ENCODE measurements at places on chromosomes 5 and 9.

GRCh38 chr9:113568081-113568435 lies 104.5 kb downstream of the RGS3 start:
- DNase-seq: no peak

DNA sequence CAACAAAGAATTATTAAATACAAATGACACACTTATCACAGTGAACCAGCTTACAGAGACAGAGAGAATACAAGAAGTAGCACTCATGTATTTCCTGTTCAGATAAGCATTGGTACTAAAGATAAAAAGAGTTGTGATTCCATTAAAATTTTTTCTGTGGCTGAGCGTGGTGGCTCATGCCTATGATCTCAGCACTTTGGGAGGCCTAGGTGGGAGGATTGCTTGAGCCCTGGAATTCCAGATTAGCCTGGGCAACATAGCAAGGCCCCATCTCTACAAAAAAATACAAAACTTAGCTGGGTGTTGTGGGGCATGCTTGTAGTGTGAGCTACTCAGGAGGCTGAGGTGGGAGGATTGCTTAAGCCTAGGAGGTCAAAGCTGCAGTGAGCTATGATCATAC lies 32.9 kb downstream of the FCHO2 start:
- no peak for DNase-seq

DNA sequence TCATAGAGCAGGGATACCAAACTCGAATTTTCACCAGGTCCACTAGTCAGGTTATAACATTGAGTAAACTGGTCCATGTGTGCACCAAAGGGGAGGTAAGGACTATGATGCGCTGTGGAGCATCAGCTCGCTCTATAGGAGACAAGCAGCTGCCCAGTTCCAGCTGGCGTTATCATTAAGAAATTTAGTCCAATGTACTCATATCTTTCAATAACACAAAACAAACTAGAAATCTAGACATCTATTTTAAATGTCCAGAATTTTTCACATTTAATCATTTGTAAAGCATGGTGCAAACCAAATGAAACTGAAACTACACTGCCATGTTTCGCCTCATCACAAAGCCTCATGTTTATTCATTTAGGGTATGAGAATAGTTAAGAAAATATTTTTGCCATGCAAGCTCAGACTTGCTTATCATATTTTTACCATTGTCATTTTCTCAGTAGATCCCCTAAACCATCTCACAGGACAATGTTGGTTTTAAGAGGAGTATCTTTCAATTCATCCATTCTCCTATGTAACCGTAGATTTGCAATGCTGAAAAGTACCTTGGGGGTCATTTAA lies 50.9 kb downstream of the ZNF474 start:
- no peak for DNase-seq

DNA sequence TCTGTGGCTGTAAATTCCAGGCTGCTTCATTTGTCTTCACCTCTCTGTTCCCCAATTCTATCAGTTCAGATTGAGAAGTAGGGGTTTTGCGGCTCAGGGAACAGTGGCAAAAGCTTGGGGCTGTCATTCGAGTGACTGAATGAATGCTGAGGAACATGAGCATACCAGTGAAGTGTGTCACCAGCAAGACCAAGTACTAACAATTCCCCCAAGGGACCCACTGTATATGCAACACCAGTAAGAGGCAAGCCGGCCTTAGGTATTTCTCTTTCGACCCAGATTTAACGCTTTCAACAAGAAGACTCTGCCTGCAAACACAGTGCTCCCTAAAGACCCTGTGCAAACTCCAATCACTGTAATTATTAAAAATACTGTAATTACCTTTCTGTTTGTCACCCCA lies 25.8 kb downstream of the KLHL3 start:
- no peak for DNase-seq

- peak; percentile 21 for DNase-seq
Measured at GRCh38 chr5:133735346-133735745, 123.0 kb upstream of the FSTL4 start.

DNA sequence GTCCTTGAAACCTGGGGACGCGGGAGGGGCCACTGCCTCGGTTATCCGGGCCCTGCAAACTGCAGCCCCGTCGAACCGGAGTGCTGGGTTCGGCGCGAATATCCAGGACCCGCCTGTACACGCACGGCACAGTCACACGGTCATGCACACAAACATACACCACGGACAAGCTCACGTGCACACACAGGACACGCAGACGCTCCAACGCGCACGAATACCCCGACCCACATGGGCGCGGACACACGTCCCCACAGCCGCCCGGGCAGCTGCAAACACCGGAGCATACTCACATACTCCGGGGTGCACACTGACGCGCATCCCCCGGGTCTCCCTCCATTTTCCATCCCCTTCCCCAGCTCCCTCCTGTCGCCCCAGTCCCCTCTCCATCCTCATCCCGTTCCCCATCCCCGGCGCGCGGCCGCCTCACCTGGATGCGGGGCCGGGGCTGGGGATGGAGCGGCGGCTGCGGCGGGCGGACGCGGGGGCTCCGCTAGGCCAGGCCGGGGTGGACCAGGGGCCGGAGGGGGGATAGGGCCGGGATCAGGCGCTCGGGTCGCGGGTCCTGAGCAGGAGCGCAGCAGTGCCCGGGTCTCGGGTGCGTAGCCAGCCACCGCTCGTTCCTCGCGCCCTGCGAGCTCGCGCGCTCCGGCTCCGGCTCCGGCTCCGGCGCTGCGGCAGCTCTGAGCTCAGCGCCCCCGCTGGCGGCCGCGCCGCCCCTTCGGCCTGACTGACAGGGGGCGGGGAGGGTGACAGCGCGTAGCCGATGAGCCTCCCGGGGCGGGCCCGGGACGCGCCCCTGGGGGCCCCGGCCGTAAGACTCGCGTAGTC lies at the start of the genes EIF4E1B and SNCB:
EIF4E1B (plus strand) TSS at position 823 of the 828 bp plus-strand sequence. CDS start 12,113 bp downstream, outside the sequence.
SNCB (minus strand) TSS at position 682 of the 828 bp plus-strand sequence. CDS start 880 bp downstream, outside the sequence.
- peak; percentile 79 for DNase-seq

DNA sequence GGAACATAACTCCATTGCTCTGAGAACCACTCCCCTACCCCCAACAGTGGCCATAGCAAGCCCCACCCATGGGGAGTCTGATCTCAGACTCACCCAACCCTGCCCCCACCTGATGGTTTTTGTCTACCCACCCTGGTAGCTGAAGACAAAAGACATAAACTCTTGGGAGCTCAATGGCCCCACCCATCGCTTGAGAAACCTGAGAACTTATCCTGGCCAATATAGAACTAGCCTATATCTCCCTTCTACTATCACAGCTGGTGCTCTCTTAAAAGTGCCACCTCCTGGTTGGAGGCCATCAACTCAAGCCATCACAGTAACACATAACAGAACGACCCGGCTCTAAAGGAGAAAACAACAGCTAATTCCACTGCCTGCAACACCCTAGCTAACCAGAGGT lies 47.9 kb upstream of the SNAPC3 start:
- DNase-seq: no peak

- DNase-seq: no peak
Measured at GRCh38 chr9:127711226-127711701, 4.2 kb downstream of the PTRH1 start.

DNA sequence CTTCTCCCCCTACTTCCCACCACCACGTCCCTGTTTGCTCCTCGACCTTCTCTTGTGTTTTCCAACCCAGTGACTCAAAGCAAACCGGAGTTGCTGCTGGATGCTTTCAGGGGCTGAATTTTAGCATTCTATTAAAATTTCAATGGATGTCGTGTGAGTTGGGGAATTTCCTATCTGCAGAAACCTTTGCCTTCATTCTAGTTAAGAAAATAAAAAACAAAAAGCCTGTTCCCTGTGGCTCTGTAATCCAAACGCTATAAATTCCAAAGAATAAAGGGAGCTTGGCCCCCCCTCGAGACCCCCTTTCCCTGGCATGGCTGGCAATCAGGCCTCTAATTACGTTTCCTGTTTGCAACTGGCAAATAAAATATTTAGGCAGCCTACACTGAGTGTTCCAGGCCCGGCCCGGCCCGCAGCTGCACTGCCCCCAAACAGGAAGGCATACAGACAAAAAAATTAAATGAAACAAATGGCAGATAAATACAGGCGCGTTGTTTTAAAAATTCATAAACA lies 139.4 kb upstream of the PPP1R26 start:
- DNase-seq: no peak

DNA sequence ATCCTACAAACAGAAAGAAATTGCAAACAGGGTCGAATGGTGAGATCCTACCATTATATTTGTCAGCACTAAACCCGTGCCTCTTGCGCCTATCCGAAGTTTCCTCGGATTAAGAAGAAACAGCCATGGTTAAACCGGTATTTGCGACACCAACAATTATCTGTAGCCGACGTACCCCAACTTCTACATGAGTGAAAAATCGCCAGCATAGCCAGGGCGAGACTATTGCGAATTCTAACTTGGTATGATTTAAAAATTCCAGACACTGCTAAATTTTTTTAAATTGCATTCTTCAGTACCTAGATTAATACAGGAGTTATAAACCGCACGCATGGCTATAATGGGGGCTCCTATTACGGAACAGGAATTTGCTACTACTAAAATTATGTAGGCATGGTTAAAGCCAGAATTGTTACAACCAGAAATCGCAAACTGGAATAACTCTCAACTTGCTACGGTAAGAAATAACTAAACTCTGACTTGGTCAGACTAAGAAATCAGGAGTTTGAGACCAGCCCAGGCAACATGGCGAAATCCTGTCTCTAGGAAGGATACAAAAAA lies 25.3 kb upstream of the ANXA2R start:
- DNase-seq: no peak

GRCh38 chr9:5801739-5802113 lies 31.2 kb downstream of the ERMP1 start:
- no peak for DNase-seq

GRCh38 chr5:147576646-147577535 lies 67.0 kb upstream of the DPYSL3 start:
- peak; percentile 53 for DNase-seq

All from AG08396 (cell line).